Renal cortical epithelial cell (primary cell): ENCODE measurements at places on chromosomes 3 and 15.

DNA sequence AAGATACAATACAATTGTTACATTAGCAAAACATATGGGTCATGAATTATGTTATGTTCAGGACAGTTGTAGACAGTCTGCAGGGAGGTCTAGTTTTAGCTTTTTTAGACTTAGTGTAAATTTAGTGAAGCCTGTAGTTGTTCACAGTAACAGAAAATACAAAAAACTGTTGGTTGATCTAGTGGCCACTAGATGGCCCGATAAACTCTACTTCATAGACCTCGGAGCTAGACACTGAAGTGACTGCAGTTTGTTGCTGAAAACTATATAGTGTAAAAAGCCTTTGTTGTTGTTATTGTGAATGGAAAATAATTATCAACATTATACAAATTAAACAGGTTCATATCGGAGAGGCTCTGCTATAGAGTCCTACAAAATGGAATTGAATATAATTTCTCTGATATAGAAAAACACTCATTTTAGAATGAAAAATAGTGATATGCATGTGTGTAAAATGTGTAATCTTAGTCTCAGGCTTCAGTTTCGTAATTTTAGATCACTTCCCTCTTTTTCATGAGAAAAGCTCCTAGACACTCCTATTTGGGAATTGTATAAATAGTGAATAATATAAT, 18.3 kb downstream of the MAGEL2 start:
- no peak for DNase-seq

DNA sequence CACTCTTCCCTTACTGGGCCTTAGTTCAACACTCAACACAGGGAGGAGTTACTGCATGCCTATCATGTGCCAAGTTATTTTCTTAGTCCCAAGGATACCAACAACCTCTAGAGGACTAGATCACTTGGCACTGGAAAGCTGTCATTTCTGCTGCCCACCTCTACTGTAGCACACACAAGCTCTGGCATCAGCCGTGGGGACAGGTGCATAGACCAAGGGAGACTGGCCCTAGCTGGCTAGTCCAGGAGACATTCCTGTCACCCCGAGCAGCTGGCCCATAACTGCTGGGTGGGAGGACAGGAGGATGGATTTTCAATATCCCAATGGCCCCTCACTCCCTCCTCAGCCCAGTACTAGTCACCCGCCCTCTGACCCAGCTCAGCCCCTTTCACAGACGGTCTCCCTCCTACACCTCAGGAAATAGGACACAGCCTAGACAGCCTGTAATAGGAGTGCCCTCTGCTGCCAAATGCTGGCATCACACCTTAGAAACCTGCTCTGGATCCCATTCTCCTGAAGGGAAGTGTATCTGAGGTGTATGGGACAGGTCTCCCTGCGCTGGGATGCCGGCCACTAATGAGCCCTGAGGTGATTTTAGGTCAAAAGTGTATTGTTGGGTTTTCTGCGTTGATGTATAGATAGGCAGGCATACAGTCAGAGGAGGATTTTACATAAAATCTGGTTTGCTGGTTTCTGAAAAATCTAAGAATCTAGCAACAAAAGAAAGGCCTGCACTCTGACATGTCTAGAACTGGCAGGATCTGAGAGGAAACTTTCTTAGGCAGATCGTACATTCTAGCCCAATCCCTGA, 3.4 kb upstream of the DZIP1L start:
- DNase-seq, result peak; percentile 70

- no peak for DNase-seq
Observed at GRCh38 chr15:92118162-92118935, 264.8 kb downstream of the SLCO3A1 start.

GRCh38 chr3:73467211-73467610, 157.5 kb downstream of the PDZRN3 start:
- no peak for DNase-seq

GRCh38 chr3:133042778-133043177, 4.6 kb downstream of the TMEM108 start:
- no peak for DNase-seq

DNA sequence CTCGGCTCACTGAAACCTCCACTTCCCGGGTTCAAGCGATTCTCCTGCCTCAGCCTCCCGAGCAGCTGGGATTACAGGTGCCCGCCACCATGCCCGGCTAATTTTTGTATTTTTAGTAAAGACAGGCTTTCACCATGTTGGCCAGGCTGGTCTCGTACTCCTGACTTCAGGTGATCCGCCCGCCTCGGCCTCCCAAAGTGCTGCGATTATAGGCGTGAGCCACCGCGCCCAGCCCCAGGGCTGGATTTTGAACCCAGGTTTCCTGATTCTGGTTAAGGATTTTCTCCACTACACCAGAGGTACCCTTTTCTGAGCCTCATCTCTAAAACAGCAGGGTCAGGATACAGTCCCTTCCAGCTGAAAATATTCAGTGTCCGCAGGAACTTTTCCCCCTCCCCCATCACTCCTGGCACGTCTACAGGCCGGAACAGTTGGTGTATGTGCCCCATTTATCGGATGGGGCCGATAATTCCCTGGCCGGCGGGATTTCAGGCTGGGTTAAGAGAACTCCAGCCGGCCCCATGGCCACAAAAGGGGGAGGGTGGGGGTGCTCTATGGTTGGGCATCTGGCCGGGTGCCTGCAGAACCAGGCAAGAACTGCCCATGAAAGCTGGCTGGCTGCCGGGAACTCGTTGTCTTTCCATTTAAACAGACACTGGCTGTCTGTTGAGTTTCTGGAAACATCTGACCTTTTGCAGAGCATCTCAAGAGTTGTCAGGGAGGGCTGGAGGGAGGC, 26.8 kb upstream of the SEMA4B start:
- peak; percentile 88 for DNase-seq

GRCh38 chr15:69095274-69095673, 65.2 kb upstream of the GLCE start:
- no peak for DNase-seq

DNA sequence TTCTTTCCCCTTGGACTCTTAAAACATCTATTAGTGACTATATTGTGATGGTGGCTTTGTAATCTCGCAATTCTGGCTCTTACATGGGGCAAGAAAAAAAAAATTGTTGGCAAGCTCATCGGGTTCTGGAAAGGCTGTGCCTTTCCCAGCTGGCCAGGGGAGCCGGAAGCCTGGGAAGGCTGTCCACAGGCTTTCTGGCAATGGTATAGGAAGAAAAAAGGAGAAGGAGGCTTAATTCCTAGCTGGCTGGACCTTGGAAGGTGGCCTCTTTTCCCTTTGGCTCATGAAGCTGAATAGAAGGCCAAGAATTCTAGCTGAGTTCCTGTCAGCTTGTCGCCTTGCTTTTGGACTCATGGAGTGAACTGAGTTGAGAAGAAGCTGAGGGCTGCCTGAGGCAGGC, 243.5 kb upstream of the SEMA6D start:
- DNase-seq, result no peak

GRCh38 chr3:62809369-62809768, 65.8 kb downstream of the CADPS start:
- no peak for DNase-seq

- DNase-seq, result no peak
Observed at GRCh38 chr15:57345584-57345983, 30.7 kb upstream of the CGNL1 start.

GRCh38 chr3:98518816-98519215, 3.9 kb downstream of the CLDND1 start:
- DNase-seq, result no peak

GRCh38 chr3:115018694-115019093, 128.4 kb downstream of the ZBTB20 start:
- DNase-seq, result no peak

GRCh38 chr3:47567149-47567548, 11.5 kb downstream of the CSPG5 start:
- no peak for DNase-seq

- DNase-seq, result no peak
Observed at GRCh38 chr15:98760975-98761374, 112.6 kb downstream of the IGF1R start.

- no peak for DNase-seq
Observed at GRCh38 chr15:63800739-63801138, 33.0 kb downstream of the HERC1 start.

- no peak for DNase-seq
Observed at GRCh38 chr3:46665763-46666452, 27.6 kb downstream of the ALS2CL start.

DNA sequence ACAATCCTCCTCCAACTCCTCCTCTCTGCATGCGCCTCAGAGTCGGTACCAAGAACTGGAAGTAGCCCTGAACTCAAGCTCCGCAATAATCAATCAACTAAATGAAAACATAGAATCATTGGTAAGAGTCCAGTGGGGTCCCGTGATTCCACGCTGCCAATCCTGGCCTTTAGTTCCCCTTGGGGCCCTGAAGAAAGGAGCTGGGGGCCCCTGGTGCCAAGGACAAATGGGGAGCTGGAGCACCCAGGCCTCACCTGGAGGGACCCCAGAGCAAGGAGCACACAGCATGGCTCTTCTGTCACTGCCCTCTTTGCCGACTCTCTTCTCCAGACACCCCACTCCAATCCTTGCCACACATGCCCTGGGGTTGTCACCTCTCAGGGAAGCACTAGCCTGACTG, 80.3 kb downstream of the ADAMTS7 start:
- no peak for DNase-seq

DNA sequence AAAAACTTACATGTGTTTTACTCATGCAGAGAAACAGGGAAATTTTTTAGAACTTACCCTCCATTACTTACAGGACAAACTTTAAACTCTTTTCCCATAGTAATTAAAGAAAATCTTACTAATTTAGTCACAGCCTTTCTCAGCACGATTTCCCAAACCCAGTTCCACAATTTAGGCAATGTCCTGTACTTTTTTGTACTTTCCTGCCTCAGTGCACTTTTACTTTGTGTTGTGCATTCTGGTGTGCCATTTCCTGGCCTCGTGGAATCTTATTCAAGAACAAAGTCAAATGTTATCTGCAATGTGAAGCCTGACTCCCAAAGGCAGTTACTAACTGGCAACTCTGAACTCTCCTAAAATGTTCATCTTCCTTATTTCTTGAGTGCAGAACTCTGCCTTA, 1.9 kb downstream of the SLC33A1 start:
- DNase-seq, result no peak

DNA sequence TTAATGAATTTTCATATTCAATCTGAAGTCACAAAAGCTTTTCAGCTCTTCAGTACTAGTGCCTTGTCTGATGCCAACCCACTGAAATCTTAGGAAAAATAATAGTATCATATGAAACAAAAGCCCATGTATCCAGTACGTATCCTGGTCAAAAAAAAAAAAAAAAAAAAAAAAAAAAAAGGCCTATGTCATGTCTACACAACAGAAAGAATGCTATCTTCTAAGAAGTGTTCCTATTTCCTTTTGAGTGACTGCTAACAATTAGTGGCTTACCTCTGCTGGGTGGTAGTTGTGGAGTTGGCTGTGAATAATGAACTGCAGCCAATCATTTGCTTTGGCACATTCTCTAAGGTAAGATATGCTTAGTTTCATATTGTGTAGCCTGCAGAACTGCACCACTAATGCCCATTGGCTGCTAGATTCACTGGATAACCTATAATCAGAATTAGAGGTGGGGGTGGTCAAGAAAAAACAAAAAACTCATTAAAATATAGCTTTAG, 59.6 kb downstream of the EIF3J start:
- no peak for DNase-seq

- peak; percentile 95 for DNase-seq
Observed at GRCh38 chr3:188468662-188469061, 314.7 kb downstream of the LPP start.

- peak; percentile 46 for DNase-seq
Observed at GRCh38 chr3:188854772-188855149, 317.0 kb upstream of the TPRG1 start.

GRCh38 chr3:140911822-140912221, 29.8 kb upstream of the SLC25A36 start:
- DNase-seq, result peak; percentile 32

- peak; percentile 77 for DNase-seq
Observed at GRCh38 chr3:109081746-109082510, 36.0 kb downstream of the MORC1 start.

DNA sequence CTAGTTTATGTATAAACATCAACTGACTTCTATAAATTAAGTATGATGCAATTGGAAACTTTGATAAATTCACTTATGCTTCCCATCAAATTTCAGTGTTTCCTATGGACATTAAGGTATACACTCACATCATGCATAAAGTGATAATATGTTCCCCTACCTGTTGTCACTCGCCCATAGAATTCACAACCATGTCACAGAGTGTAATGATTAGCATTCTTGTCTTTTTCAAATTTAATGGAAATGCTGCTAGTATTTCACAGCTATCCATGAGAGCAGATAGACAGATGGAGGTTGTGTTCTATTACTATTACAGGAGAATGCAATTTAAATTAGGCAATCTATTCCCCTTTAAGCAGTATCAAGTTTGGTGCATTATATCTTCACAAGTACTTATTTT, 984 bp downstream of the PLSCR4 start:
- DNase-seq, result no peak

DNA sequence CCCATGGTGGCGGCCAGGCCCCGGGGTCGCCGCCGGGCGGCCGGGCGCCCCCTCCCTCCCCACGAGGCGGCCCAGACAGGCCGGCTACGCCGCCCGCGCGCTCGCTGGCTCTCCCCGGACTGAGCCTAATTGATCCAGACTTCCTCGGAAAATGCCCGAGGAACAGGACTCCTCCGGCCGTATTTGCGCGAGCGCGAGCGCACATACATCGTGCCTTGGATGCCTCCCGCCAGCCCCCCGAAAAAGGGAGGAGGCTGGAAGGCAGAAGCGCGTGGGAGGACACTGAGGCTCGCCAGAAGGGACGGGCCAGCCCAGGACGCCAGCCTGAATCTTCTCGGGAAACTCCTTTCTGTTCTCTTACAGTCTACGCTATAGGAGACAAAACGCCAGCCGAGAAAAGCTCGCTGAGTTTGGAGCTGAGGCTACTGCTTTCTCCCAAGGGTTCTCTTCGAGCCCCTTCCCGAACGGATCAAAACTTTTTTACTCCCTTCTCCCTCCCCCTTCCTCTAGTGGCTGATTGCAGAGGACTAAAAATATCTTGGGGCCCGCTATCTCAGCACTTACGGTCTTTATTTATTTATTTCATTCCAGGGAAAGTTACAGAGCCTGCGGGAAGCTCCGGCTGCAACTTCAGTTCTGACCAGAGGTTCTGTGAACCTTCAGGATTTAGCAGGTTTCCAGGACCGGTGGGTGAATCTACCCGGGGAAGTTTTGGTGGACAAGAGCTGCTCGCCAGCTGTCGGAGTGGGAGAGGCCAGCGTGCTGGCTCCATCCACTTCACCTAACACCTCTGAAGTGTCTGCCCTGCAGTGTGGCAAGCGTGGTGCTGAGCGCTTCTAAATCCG, at the start of gene PDZRN3:
PDZRN3 (minus strand) TSS at position 121 of the 845 bp plus-strand sequence.
- DNase-seq, result peak; percentile 12

DNA sequence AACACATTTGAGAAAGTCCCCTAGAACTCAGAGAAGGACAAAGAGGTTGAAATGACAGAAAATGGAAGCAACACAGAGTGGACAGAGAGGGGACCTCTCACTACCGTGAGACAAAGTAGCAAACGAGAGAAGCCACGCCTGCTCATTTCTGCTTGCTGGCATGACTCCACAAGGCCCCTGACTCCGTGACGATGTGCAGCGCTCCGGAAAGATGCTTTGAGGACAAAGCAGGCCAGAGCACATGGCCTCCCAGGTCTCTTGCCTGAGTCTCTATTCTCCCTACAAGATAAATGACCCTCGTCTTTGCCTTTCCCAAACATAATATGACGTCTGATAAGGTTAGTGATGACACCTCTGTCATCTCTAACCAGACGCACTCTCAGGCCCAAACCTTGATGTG, 63.8 kb upstream of the CTSH start:
- DNase-seq, result no peak

GRCh38 chr3:134228035-134228434, 22.6 kb downstream of the RYK start:
- no peak for DNase-seq
